Stimulated activated CD4-positive, alpha-beta T cell treated with anti-CD3 and anti-CD28 coated beads, Interleukin-1b, Interleukin-23, amount 100 ng/mL, for 4 hours (primary cell): ENCODE measurements at places on chromosomes 5 and 9.

- no peak for DNase-seq
These were observed 289.9 kb downstream of the DMAC1 start for GRCh38 chr9:7509576-7510145.

- DNase-seq, result no peak
These were observed 498.6 kb downstream of the CHSY3 start for GRCh38 chr5:130402906-130403305.

DNA sequence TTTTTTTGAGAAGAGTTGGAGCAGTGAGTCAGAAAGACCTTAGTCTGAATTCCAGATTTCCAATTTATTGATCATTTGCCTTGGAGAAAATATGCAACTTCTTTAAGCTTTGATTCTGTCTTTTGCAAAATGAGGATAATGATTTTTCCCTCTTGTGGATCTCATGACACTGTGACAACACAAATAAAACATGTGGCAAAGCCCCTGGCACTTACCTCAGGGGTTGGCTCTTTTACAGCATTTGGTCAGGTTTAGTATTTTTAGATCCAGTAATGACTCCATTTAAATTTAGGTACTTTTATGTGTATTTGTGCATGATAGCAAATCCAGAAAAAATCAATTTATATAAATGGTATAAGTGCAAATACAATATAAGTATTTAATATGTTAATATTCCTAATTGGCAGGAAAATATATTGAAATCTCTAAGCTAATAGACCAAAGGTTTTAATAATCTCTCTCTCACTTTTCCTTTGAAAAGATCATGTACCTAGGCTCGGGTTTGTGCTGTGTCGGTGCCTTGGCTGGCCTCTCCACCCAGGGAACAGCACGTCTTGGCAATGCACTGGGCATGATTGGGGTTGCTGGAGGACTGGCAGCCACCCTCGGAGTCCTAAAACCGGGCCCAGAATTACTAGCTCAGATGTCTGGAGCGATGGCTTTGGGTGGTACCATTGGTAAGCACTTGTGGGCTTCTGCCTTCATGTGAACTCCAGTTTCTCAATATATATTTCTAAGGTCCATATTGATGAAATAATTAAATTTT lies 49.7 kb downstream of the NNT start:
- DNase-seq, result no peak

DNA sequence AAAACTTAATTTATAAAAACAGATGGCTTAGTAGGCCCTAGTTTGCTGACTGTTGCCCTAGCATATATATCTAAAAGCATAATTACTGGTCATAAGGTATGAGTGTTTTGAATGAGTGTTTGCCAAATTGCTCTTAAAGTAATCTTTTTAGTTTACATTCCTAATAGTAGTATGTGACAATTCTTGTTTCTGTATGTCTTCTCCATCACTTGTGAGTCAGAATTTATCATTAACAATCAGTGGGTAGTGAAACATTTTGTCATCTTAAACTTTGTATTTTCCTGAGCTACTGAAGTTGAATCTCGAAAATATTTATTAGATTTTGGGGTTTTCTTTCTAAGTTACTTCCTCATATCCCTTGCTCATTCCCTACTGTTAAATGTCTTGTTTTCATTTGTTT lies 49.6 kb downstream of the APC start:
- no peak for DNase-seq

DNA sequence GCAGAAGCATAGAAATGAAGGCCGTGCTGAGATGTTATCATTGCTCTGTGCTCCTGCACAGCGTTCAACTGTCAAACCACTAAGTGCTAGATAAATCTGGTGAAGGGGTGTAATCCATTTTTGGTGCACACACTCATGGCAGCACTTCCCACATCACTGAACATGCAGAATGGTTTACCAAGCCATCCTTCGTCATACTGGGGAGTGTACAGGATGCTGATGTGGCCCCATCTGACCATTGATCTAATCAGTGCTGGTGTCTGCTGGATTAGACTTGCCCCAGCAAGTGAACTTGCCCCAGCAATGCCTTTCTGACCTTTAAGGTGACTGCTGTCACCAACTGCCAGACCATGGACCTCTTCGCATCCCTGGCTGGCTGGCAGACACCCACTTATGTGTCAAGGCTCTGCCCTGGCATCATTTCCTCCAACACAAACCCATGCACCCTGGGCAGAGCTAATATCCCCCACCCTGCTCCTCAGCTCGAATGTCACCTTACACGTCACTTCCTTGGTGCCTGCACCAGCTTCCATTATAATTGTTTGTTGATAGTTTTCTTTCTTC lies 4.2 kb upstream of the SEMA4D start:
- DNase-seq, result no peak

- DNase-seq, result no peak
These were observed 61.9 kb upstream of the ELL2 start for GRCh38 chr5:96023518-96023917.

GRCh38 chr9:137031904-137032640 lies at the start of gene FUT7:
Gene FUT7 (minus strand): TSS chr9:137032088. CDS start chr9:137031991, 97 bp downstream.
- DNase-seq, result no peak

DNA sequence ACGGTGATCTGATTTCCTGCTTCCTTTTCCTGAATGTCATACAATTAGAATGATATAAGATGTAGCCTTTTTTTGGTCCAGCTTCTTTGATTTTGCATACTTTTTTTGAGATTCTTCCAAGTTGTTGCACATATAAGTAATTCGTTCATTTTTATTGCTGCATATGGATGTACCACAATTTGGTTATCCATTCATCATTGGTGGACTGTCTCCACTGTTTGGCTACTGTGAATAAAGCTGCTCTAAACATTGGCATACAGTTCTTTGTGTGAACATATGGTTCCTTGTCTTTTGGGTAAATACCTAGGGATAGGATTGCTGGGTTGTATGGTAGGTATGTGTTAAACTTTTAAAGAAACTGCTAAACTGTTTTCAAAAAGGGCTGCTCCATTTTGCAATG lies 52.6 kb downstream of the OR1J1 start:
- no peak for DNase-seq
